Iris pigment epithelial cell (primary cell): ENCODE measurements at places on chromosomes 13 and 19.

DNA sequence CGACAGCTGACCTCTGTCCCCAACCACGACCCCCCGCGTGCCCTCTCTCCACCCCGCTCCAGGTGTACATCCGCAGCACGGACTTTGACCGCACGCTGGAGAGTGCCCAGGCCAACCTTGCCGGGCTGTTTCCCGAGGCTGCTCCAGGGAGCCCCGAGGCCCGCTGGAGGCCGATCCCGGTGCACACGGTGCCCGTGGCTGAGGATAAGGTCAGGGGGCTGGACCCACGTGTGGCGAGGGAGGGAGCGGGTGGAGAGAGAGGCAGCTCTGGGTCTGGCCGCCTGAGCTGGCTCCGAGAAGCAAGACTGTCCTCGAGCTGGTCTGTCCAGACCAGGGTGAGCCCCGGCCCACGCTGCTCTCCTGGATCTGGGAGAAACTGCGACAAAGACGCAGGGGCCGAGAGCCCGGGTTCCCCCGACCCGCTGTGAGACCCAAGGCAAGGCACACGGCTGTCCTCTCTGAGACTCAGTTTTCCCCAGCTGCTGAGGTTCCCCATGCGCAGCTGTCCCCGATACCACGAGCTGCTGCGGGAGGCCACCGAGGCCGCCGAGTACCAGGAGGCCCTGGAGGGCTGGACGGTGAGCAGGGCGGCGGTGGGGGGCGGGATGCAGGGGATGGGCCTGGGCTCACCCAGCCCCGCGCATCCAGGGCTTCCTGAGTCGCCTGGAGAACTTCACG is 1.5 kb downstream of the ACP4 start:
- DNase-seq = no peak

DNA sequence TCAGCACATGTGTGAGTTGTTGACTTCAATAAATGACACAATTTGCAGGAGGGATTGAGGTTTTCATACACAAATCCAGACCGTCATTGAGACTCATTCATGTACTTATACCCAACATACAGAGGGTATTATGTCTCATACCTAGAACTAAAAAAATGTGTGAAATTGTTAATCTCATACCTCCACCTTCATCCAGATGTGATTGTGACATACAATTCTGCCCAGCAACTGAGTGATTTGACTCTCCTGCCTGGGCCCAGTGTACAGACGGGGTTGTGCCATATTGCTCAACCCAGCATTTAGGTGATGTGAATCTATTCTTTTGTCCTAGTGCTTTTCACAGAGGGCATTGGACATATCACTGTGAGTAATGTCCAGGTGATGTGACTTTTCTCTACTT is 12.6 kb upstream of the ZNF681 start:
- DNase-seq = no peak

DNA sequence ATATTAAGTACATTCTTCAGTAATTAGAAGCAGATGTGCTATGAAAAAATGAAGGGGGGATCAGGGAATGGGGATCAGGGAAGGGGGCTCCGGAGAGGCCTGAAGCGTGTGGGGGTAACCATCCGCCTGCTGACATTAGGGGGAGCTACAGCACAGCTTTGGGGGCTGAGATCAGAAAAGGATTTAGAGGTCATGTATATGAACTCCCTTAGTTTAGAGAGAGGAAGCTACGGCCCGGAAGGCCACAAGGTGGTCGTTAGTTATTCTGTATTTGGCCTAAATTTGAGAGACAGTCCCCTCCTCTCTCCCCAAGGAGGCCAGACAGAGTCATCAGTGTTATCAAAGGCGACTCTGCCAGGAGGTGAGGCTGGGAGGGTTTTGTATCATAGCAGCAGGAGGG is 99.0 kb downstream of the TM9SF2 start:
- DNase-seq = no peak

DNA sequence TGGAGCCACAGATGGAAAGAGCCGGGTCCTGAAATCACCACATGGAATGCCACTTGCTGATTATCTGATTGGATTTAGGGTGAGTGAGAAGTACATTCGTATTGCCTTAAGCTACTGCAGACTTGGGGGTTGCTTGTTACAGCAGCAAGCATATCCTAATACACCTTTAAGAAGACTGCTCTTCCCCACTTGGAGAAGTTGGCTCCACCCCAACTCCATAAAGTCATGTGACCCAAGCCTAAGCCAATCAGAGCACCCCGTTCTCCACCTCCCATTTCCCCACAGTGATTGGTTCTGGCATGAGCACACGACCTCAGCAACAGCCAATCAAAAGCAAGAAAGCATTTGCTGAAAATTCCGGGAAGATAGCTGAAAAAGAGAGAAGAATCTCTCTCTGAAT is 23.1 kb downstream of the CACNA1A start:
- DNase-seq = no peak
